Epithelial cell of umbilical artery (primary cell): ENCODE measurements at places on chromosomes 11 and 22. TPM values are rescaled to one million over a fixed set of nuclear protein-coding genes. Genes with fewer than 3 reads are reported as not detected.

The FLRT1 gene
- total RNA-seq = not detected in 2 replicates

The PATE2 gene
- total RNA-seq = 0.32 TPM in 1 of 2 replicates, not detected in the other

The HMOX1 gene
- 14.6 and 50.8 TPM in 2 replicates for total RNA-seq

The RBM4 gene
- total RNA-seq = 118 and 149 TPM in 2 replicates

The SELENOM gene
- 34.0 and 54.9 TPM in 2 replicates for total RNA-seq

The OR5B21 gene
- not detected in 2 replicates for total RNA-seq

The DSCAML1 gene
- not detected in 2 replicates for total RNA-seq

The DLG2 gene
- 0.32 and 0.91 TPM in 2 replicates for total RNA-seq

The PRG2 gene
- total RNA-seq = 0.30 TPM in 1 of 2 replicates, not detected in the other

The CLMP gene
- total RNA-seq = 3.2 and 10.4 TPM in 2 replicates

The MS4A4E gene
- under 0.01 TPM in 1 of 2 replicates, not detected in the other for total RNA-seq

The ESAM gene
- total RNA-seq = 69.8 and 70.7 TPM in 2 replicates

The ART5 gene
- not detected in 2 replicates for total RNA-seq

The ADM2 gene
- total RNA-seq = 0.46 and 0.97 TPM in 2 replicates

The POTEH gene
- total RNA-seq = not detected in 2 replicates

The BTBD18 gene
- not detected in 2 replicates for total RNA-seq

The CHRM1 gene
- total RNA-seq = not detected in 2 replicates

The FAM83F gene
- not detected in 2 replicates for total RNA-seq

The OR52H1 gene
- total RNA-seq = not detected in 2 replicates

The SLN gene
- 0.32 TPM in 1 of 2 replicates, not detected in the other for total RNA-seq

The PLAAT4 gene
- total RNA-seq = 0.65 and 7.9 TPM in 2 replicates

The LRP4 gene
- total RNA-seq = 0.46 and 0.65 TPM in 2 replicates

The ZNF215 gene
- 2.9 and 7.1 TPM in 2 replicates for total RNA-seq

The APOBEC3H gene
- 0.32 TPM in 1 of 2 replicates, not detected in the other for total RNA-seq

The MRGPRX3 gene
- total RNA-seq = not detected in 2 replicates

The SHANK3 gene
- total RNA-seq = 11.4 and 11.7 TPM in 2 replicates

The CRYBB3 gene
- 0.32 TPM in 1 of 2 replicates, not detected in the other for total RNA-seq

The USH1C gene
- not detected in 2 replicates for total RNA-seq

The CSRP3 gene
- total RNA-seq = not detected in 2 replicates

The GLYAT gene
- total RNA-seq = not detected in 2 replicates

The TIGD3 gene
- 0.32 TPM in 1 of 2 replicates, not detected in the other for total RNA-seq

The TUB gene
- 7.5 and 7.6 TPM in 2 replicates for total RNA-seq

The C11orf97 gene
- not detected in 2 replicates for total RNA-seq

The AQP11 gene
- total RNA-seq = 0.30 and 0.32 TPM in 2 replicates

The IL18 gene
- not detected in 2 replicates for total RNA-seq

The SLC35C1 gene
- total RNA-seq = 5.6 and 8.4 TPM in 2 replicates

The POLR2F gene
- total RNA-seq = 46.0 and 78.0 TPM in 2 replicates

The MYBPC3 gene
- not detected in 2 replicates for total RNA-seq

The TEX12 gene
- total RNA-seq = 0.32 TPM in 1 of 2 replicates, not detected in the other

The IFITM2 gene
- total RNA-seq = 24.0 and 41.9 TPM in 2 replicates

The TCF20 gene
- total RNA-seq = 16.0 and 18.5 TPM in 2 replicates

The LDHAL6A gene
- not detected in 2 replicates for total RNA-seq

The MS4A3 gene
- not detected in 2 replicates for total RNA-seq
